ENCODE measurements at places on chromosomes 1 and 21. TPM values are rescaled to one million over a fixed set of nuclear protein-coding genes. Genes with fewer than 3 reads are reported as not detected.

GRCh38 chr21:14097881-14098499 lies 112.8 kb downstream of the LIPI start:
- DNase-seq: no peak

- DNase-seq: no peak
These were observed 14.3 kb downstream of the GMEB1 start for GRCh38 chr1:28682840-28683239.

The ZMYND12 gene
- 0.28 TPM for total RNA-seq

GRCh38 chr1:34050709-34051485 lies 114.1 kb downstream of the CSMD2 start:
- no peak for DNase-seq

The FCGR1A gene
- total RNA-seq: not detected

All from pulmonary artery endothelial cell (primary cell).